Stimulated activated CD4-positive, alpha-beta T cell treated with anti-CD3 and anti-CD28 coated beads, Interleukin-1b, Interleukin-23, amount 100 ng/mL, for 24 hours (primary cell): ENCODE measurements at places on chromosomes 5 and 9.

- DNase-seq, result no peak
Observed at GRCh38 chr5:159459951-159460538, 129.8 kb upstream of the IL12B start.

- DNase-seq, result no peak
Observed at GRCh38 chr5:8864053-8864452, 681.8 kb downstream of the SEMA5A start.

GRCh38 chr5:67875601-67876000 lies 340.0 kb upstream of the PIK3R1 start:
- no peak for DNase-seq

- no peak for DNase-seq
Observed at GRCh38 chr5:91118354-91118753, 264.8 kb downstream of the ARRDC3 start.

- no peak for DNase-seq
Observed at GRCh38 chr5:58127255-58128220, 332.3 kb downstream of the PLK2 start.

- DNase-seq, result no peak
Observed at GRCh38 chr5:125302577-125302976, 556.1 kb upstream of the ZNF608 start.

- no peak for DNase-seq
Observed at GRCh38 chr9:137313956-137314560, 12.0 kb upstream of the NRARP start.
